ENCODE measurements at places on chromosomes 12 and 14.

DNA sequence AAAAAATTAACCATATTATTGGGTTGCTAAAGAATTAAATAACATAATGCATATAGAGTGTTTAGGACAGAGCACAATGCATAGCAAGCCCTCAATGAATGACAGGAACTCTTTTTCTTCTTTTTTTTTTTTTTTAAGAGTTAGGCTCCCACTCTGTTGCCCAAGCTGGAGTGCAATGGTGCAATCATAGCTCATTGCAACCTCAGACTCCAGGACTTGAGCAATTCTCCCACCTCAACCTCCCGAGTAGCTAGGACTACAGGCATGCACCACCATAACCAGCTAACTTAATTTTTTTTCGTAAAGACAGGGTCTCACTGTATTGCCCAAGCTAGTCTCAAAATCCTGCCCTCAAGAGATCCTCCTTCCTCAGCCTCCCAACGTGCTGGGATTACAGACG, 20.5 kb upstream of the MTERF2 start:
- DNase-seq = no peak

DNA sequence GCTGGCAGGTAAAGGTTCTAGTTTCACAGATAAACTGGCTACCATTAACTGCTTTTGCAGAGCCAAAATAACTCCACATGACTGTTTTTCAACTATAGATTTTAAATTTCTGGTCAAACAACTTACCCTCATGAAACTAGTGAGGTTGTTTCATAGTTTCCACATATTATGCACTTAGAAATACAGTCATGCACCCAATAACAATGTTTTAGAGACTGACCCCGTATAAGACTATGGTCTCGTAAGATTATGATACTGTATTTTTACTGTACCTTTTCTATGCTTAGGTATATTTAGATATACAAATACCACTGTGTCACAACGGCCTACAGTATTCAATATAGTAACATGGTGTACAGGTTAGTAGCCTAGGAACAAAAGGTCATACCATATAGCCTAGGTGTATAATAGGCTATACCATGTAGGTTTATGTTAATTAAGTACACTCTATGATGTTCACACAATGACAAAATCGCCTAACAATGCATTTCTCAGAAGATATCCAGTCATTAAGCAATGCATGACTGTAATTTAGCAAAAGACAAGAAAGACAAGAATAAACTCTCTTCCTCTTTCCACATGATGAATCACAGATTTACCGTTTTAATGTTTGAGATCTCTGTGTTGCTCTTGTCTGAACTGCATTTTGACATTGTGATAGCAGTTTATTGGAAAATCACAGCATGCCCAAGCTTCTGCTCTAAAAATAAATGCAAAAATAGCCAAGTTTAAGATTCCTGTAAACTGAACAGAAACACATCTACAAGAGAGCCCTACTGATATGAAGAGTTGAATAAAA, 17.1 kb downstream of the DICER1 start:
- no peak for DNase-seq

GRCh38 chr12:131942671-131943070, 7.1 kb upstream of the EP400 start:
- DNase-seq = no peak

DNA sequence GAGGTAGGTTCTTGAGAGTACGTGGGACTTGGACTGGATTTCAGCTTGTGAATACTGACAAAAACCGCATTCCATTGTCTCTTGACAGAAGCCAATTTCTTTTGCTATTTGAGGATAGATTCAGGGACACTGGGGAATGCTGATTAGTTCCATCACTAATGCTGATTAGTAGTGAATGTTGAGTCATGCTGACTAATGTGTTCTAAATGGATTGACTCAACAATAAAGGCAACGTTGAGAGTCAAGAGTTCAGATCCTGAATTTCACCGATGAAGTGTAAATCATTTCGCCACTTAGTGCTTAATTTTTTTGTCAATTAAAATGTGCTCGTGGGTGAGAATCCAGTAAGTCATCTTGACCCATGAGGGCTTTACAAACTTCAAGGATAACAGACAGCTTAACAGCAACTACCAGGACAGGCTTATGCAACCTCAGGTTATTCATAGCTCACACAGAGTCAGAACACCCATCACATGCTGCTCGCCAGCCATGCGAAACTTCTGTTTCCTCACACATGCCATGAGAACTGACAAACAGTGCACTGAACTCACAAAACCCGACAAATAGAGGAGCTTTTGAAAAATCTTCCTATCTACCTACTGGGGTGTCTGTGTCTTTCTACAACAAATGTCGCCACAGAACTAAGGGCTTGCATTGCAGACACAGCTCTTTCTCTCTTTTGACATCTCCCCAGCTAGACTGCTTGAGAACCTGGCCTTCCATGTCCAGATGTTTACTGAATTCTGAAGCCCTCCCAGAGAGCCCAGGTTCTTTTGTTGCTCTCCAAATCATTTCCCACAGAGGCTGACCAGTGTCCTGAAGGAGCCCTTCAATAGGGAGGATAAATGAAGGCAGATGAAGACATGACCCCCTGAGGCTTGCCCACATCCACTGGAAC, 316.4 kb downstream of the ZFP36L1 start:
- DNase-seq = peak; percentile 88

- no peak for DNase-seq
Measured at GRCh38 chr14:56172571-56172971, 54.4 kb downstream of the PELI2 start.

Measured in head of caudate nucleus (tissue), 42 donors.